CD4-positive, CD25-positive, alpha-beta regulatory T cell (primary cell): ENCODE measurements at places on chromosomes 13 and 19. TPM values are rescaled to one million over a fixed set of nuclear protein-coding genes. Genes with fewer than 3 reads are reported as not detected.

DCT gene
- total RNA-seq: 0.44 TPM

METTL21C gene
- total RNA-seq: not detected

C19orf38 gene
- total RNA-seq: 0.49 TPM

KIR2DL3 gene
- total RNA-seq: not detected

RDH8 gene
- total RNA-seq: not detected

ADGRL1 gene
- 8.2 TPM for total RNA-seq

LCP1 gene
- 516 TPM for total RNA-seq

BRME1 gene
- total RNA-seq: 1.7 TPM

FFAR1 gene
- total RNA-seq: not detected

CYP2A6 gene
- total RNA-seq: not detected

SCN1B gene
- total RNA-seq: 2.0 TPM
